ENCODE measurements at places on chromosomes 12 and 14. TPM values are rescaled to one million over a fixed set of nuclear protein-coding genes. Genes with fewer than 3 reads are reported as not detected.

Gene ENDOU
- total RNA-seq, result 0.40 TPM

Gene ANHX
- not detected for total RNA-seq

Gene RNASE3
- not detected for total RNA-seq

Gene CDCA3
- 3.5 TPM for total RNA-seq

Gene TAS2R14
- total RNA-seq, result 4.3 TPM

Gene PPP1R1A
- not detected for total RNA-seq

Gene SLC39A9
- 139 TPM for total RNA-seq

Gene LMO3
- 0.39 TPM for total RNA-seq

Gene NID2
- 183 TPM for total RNA-seq

Gene MIPOL1
- total RNA-seq, result 16.3 TPM

Gene KRT84
- total RNA-seq, result not detected

Gene CCDC38
- not detected for total RNA-seq

Gene IFNG-AS1
- 0.07 TPM for total RNA-seq

Gene FGF6
- not detected for total RNA-seq

Gene APOF
- not detected for total RNA-seq

Gene KRT75
- not detected for total RNA-seq

Gene ZNF26
- total RNA-seq, result 10.4 TPM

Gene KRT78
- total RNA-seq, result not detected

Gene KRT82
- total RNA-seq, result not detected

Gene SCN8A
- total RNA-seq, result 19.2 TPM

Gene PIWIL1
- not detected for total RNA-seq

Gene TAS2R8
- not detected for total RNA-seq

Gene RERG
- 0.65 TPM for total RNA-seq

Gene GZMB
- total RNA-seq, result not detected

Gene LMNTD1
- 0.63 TPM for total RNA-seq

Gene BRI3BP
- 6.9 TPM for total RNA-seq

Gene SLC24A4
- total RNA-seq, result not detected

Gene GOLT1B
- total RNA-seq, result 54.5 TPM

Gene STYK1
- 0.53 TPM for total RNA-seq

Gene DCN
- total RNA-seq, result 72.0 TPM

Gene SERPINA3
- total RNA-seq, result 9.7 TPM

Gene ACSM4
- total RNA-seq, result not detected

Gene C12orf42
- not detected for total RNA-seq

Gene ADCY6
- 107 TPM for total RNA-seq

Gene TESPA1
- total RNA-seq, result not detected

Gene TSPAN19
- total RNA-seq, result not detected

Gene ACTN1
- 890 TPM for total RNA-seq

Gene OR6C2
- total RNA-seq, result not detected

Gene PRH1
- 10.6 TPM for total RNA-seq

Gene KRT77
- not detected for total RNA-seq

Gene CIROP
- total RNA-seq, result not detected

Gene SAMD15
- 1.7 TPM for total RNA-seq

Gene FZD10
- total RNA-seq, result not detected

Gene LRRIQ1
- total RNA-seq, result 0.17 TPM

Gene GYS2
- total RNA-seq, result not detected

Gene BRMS1L
- 3.4 TPM for total RNA-seq

Gene PRPH
- total RNA-seq, result 0.33 TPM

Gene SIX6
- total RNA-seq, result not detected

Gene C1QL4
- 0.07 TPM for total RNA-seq

Gene PSMA6
- 116 TPM for total RNA-seq

Gene SLC25A47
- 0.07 TPM for total RNA-seq
